ENCODE measurements at places on chromosomes 2 and 18.

GRCh38 chr18:79624356-79625170, 55.0 kb upstream of the CTDP1 start:
- no peak for DNase-seq

DNA sequence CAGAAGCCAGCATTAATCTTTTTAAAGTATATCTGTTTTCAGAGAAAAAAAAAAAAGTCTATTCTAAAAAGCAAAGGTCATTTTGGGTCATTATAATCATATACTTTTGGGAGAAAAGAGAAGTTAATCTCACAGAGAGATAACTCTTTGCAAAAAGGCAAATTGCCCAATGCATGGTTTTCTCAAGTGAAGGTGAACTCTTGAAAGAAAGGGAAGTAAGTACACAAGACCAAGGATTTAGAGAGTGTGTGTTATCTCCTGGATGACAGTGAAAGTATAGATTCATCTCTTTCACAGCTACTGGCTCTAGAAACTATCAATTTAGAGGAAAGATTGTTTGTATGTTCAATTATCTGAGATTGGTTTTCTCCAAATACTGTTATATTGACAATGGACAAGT, 151.4 kb downstream of the CD8B2 start:
- no peak for DNase-seq

DNA sequence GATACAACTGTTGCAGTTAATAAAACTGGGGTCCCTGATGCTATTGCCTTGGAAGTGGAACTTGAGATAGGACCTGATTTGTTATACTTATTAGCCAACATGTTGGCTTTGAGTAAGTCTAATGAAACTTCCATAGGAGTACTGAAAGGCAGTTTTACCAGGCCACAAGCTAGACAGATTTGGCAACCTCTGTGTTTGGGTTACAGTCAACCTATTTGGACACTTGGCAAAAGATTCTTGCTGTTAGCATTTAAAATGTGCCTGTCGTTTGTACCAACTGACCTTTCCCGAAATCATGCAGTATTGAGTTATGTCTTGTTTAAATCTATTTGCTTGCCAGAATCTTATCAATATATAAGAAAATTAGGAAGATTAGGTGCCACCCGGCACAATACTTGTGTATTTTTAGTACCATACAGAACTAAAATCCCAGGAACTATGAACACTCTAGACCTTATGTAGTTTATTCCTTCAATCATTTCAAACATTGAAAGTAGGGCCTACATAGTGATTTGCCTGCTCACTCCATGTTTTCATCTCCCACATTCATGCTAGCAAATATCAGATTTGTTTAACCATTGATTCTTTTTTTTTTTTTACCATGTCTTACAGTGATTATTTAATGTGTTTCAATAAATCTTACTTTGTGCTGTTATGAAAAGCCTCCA, 35.5 kb upstream of the UPP2 start:
- no peak for DNase-seq

GRCh38 chr2:147810883-147811765, 33.7 kb upstream of the ACVR2A start:
- no peak for DNase-seq

DNA sequence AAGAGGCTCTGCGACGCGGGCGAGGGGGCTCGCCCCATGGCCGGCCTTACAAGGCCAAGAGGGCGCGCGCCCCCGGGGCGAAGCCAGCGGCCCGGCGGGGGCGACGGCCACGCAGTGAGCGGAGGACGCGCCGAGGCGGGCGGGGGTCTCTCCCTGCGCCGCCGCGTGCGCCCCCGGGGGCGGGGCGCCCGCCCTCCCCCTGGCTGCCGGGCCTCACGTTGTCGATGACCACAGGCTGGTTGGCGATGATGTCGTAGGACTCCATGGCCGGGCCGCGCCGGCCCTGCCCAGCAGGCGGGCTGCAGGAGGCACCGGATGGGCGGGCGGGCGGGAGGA, 250 bp downstream of the ACTR1B start:
- no peak for DNase-seq
